ENCODE measurements at places on chromosomes 5 and 9.

DNA sequence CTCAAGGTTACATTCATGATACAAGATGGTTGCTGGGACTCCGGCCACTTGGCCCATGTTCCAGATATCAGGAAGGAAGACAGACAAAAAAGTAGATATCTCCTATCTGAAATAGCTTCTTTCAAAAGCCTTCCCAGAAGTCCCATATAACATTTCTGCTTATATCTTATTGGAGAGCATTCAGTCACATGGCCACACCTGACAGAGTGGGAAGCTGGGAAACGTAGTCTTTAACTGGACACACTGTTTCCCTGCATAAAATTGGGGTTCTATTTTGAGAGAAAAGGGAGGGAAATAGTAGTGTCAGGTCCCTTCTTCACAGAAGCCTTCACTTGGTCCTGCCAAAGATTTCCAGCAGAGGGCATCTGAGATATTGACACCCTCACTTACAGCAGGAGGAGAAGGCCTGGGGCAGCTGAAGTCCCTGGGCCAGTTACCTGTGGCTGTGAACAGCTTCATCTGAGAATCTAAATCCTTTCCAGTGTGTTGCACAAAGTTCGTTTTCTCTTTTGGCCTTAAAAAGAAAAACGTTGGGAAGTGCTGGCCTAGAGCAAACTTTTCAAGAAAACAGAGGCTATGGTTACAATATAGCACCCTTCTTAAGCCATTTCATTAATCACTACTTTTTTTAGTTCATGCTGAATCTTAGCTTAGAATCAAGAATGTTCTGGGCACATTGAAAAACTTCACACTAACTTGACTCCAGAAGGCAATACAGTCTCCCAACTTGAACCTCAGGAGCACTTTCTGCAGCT is 33.5 kb downstream of the SPEF2 start:
- peak; percentile 32 for DNase-seq

DNA sequence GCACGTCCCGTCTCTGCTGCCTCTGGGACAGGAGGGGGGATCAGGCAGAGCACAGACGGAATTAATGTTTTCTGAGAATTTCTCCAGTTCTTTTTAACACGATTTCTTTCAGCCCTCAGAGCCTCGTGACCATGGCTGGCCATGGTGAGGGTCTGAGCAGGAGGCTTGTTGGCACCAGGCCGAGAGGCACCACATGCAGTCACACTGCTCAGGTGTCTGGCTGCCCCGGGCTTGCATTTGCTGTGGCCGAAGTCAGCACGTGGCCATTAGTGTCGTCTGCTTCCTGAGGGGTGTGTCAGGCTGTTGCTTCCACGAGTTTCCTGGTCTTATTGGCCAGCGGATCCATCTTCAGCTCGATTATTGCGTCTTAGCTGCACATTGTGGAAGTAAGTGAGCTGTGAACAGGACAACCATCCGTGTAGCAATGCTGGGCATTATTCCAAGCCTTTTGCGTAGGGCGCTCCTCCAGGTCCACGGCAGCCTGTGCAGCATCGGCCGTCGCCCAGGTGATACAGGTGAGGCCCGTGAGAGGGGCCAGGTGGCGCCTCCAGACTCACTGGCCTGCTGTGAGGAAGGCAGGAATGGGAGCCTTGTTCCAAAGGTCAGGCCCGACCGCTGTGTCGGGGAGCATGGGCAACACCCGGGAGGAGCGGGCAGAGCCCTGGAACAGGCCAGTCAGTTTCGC is 114.2 kb upstream of the CACNA1B start:
- no peak for DNase-seq

- DNase-seq, result no peak
These were observed 191.4 kb downstream of the FRMD3 start for GRCh38 chr9:83346655-83347420.

GRCh38 chr5:76787237-76787636 is 31.6 kb upstream of the F2RL1 start:
- no peak for DNase-seq

DNA sequence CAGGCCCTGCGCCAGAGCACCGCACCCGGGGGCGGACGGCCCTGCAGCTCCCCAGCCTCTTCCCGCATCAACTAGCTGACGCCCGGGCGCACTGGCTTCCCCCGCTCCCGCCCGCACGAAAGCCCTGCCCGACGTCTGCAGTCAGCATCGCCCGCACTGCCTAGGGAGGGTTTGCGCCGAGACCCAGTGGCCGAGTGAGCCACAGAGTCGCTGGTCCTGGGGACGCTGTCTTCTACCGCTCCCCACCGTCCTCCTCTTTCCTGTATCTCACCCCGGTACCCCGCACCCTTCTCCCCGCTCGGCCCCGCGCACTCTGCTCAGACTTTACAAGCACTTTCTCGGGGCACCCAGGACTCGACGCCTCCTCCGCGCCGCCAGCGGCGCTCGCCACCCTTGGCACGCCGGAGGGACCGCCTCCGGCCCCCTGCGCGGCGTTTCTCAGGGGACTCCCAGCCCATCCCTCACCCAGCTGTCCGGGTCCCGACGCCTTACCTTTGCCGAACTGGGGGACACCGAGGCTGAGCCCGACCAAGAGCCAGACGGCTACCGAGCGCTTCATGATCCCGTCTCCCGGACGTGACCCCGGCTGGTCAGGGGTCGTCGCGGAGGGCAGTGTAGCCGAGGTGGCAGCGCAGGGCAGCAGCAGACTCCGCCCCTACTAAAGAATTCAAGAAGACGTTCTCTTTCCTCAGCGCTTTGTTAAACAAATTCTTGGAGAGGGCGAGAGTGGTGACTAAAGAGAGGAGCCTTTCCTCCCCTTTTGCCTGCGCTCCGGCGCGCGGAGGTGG is 670 bp downstream of the EDIL3 start:
- DNase-seq, result no peak

- no peak for DNase-seq
These were observed 16.6 kb downstream of the USP20 start for GRCh38 chr9:129851821-129852220.

DNA sequence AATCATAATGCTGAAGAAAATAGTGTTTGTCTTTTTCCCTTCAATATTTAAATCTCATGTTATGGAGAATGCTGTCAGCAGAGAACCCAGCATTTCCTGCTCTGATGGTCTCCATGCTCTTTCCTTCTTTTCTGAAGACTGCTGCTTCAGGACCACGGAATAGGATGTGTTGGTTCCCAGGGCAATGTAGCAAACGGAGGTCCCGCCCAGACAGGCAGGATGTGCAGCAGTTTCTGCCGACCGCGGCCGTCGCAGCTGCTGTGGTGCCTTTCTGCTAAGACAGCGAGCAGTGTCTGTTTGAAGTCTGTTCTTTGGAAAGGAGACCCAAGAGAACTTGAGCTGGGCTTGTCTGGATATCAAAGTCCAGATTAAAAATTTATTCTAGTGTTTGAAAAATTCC is 654.3 kb downstream of the CCDC171 start:
- no peak for DNase-seq

DNA sequence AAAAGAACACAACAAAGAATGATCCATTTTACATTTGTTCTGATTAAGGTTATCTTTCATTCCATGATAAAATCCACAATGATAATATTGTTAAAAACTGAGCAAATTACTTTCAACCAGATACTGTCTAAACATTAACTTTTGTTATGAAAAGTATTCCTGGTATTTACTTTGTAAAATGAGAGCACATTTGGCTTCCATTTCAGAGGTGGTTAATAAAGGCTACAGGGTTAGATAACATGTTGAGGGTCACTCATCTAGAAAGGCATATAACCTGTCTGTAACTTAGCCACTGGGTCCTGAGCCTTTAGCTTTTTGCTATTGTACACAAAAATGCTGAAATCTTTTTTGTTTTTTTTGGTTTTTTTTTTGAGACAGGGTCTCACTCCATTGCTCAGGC is 99.3 kb downstream of the ANXA2R start:
- DNase-seq, result no peak

GRCh38 chr5:61071526-61071925 is 90.7 kb downstream of the SMIM15 start:
- no peak for DNase-seq

- DNase-seq, result no peak
These were observed 23.1 kb upstream of the ACOT12 start for GRCh38 chr5:81417052-81417451.

DNA sequence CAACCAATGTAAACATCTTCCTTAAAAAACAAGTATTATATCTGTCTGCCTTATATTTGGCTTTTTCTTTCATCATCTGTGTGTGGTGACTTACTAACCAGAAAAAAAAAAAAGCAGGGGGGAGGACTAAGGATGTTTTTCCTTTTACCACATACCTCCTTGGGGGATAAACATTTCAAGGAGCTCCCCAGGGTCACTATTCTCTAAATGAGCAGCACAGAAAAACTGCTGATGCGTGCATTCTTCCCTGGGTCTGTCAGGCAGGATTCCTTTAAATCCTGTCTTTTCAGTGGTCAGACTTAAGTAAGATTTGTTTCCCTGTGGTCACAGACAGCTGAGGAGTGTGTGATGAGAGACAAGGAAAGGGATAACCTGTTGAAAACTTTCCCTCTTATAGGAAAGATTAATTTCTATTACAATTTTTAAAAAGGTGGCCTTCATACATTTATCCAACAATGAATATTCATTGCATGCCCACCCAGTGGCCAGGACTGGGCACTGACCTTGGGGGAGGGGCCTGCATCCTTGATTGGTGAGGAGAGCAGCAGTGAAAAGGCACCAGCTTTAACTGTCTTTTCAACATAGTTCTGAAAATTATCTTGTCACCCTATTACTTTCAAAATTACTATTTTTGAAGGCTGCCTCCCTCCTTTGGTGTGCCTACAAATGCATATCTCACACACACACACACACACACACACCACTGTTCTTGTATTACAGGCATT is 123.1 kb downstream of the TLE4 start:
- no peak for DNase-seq
